GM12865 (cell line): ENCODE measurements at places on chromosomes 2 and 18.

- no peak for DNase-seq
Observed at GRCh38 chr2:160977854-160978253, 182.4 kb upstream of the TANK start.

DNA sequence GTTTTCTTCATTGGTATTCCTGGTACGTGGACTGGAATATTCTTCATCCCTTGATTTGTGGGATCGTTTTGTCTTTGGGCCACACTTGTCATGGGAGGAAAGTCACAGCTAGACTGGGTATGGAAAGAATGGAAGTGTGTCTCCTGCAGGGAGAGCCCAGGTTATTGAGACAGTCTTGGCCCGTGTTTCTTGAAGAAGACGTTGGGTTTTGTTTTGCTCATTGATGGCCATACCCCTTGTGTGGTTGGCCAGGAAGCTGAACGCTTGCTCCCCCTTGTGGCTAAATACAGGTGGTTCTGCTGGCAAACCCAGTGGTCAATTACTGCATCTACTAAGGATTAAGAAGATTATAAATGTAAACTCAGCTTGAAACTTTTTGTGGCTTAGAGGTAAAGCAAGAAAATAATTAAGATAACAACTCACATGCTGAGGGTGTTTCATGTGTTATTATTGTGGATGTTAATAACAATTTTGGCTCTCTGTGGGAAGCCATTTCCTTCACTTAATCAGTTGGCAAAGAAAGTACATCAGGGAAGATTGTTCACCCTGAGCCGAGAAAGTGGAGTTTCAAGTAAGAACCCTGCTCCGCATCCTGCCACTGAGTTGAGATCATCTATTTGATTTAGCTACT lies 91.8 kb downstream of the NEDD4L start:
- peak; percentile 83 for DNase-seq

GRCh38 chr2:218386505-218387368 lies 4.7 kb downstream of the SLC11A1 start:
- no peak for DNase-seq

DNA sequence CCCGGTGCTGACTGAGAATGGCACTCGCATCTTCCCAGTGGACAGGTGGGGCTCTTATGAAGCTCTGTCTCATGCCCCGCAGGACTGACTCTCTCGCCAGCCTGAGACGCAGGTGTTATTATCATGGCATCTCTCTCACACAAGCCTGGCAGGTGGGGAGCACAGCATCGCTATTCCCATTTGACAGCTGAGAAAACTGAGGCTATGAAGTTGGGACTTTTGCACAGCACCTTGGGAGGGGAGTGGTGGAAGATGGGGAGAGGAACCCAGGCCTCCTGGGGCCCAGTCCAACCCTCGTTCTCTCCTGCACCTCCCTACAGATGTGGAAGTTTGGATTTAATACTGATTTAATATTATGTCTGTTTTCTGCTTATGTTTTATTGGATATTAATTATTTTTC lies 9.0 kb upstream of the NTSR2 start:
- no peak for DNase-seq

DNA sequence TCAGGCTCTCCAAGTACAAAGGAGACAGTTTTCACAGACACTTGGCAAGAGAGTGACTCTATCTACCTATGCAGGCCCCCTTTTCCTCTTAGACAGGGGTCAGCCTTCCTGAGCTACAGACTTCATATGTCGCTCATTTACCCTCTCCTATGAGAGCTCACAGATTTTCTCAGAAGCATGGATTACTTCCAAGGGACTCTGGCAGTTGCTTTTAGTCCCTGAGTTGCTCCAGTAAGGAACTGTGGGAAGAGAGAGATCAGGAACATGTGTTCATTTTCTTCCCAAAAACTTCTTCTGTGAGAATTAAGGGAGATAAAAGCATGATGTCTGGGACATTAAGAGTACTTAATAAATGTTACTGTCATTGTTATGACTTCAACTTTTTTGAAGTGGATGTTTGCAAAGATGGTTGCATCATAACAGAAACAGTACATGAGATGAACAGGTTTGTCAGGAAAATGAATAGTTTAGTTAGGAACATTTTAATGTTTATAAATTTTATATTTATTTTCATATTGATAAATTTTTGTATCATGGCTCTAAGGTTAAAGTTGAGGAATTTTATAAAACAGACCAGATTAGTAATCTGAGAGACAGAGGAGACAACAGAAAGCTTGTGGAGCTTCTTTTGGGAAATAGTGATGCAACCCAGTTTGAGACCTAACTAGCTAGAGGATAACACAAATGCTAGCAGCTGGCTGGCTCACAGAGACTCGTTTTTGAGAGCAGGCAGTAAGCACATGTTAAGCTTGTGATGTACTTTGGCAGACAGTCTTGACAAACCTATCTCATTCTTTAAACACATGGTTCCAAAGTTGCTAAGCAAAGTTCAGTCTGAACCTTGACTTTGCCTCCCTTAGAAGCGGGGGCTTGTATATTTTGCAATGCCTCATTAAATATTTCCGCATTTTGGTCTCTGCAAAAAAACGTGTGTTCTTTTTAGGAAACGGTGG lies 21.7 kb upstream of the UGP2 start:
- DNase-seq, result no peak

GRCh38 chr2:101608408-101609310 lies 88.8 kb upstream of the MAP4K4 start:
- no peak for DNase-seq

DNA sequence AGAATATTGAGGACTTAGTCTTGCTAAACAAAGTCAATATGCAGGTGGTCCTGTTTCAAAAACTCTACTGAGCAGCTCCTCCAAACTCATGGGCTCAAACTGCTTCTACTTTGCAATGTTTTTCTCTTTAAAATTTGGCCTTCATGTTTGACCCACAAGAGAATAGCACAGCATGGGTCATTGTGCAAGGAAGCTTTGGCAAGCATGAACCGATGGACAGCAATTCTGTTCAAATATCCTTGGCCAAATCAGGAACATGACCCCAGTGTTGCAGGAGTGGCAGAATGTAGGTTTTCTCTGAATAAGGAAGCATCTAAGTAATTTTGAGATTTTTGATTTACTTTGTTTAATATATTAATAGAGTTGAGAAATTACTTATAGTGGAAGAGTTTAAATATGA lies 477.9 kb downstream of the KCNJ3 start:
- DNase-seq, result no peak
